ENCODE measurements at places on chromosomes 1 and 21.

DNA sequence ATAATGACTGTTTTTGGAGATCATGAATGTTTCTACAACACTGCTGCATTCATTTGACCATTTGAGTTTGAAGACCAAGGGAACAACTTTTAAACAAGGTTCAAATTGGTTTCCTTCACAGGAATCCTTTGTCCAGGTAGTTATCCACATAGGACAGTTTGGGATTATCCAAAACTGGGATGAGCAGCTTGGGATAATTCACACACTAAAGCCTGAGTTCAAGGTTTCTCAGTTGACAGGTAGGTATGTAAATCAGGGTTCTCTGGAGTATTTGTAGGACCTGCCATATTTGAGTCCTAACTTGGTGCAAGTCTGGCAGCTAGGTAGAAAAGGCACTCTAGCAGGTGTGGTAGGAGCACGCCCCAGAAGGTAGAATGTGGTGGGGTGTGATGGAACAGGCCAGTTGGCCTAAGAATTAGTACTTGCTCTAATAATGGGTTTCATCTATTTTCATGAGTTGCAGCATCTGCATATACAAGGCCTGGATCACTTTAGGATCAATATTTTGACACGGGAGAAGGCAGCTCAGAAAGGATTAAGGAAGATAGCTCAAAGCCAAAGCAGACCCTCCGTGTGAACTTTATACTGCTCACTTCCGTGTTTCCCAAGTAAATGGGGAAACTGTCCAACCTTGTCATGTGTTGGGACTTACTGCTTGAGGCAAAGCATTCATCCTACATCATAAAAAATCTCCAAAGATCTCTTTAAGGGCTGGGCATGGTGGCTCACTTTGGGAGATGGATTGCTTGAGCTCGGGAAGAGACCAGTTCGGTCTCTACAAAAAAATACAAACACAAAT lies 14.1 kb upstream of the RAB42 start:
- no peak for DNase-seq

- no peak for DNase-seq
Observed at GRCh38 chr21:33732038-33732437, 89.7 kb downstream of the ITSN1 start.

- DNase-seq: no peak
Observed at GRCh38 chr1:182968151-182968741, 15.3 kb upstream of the SHCBP1L start.

DNA sequence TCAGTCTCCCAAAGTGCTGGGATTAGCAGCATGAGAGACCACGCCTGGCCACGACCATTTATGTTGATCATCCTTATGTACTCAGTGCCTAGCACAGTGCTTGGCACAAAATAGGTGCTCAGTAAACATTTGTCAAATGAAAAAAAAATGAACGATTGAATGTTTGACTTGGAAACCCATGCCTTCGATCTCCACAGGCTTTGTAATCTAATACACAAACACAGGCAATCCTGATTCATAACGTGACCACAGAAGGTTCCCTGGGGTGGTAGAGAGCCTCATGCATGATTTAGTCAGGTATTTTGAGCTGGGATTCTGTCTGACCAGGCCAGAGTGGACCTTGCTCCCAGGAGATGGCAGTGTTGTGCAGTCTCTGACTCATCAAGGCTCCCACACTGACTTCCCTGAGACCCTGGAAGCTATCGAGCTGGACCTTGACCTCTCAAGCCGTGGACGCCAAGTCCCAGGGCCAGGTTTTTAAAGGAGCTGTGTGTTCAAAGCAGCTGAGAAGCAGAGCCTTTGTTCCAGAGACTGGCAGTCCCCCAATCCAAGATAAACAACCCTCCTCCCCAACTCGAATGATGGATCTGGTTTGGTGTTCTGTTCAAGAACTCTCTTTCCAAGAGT lies 81.1 kb downstream of the PGM1 start:
- no peak for DNase-seq

DNA sequence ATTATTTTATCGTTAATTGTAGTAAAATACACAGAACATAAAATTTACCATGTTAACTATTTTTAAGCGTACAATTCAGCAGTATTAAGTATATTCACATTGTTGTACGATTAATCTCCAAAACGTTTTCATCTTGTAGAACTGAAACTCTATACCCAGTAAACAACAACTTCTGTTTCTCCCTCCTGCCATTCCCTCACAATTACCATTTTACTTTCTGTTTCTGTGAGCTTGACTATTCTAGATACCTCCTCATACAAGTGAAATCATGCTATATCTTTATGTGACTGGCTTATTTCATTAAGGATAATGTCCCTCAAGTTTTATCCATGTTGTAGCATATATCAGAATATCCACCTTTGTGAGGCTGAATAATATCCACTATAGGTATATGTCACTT lies 156.8 kb downstream of the ST6GALNAC3 start:
- DNase-seq: no peak

- no peak for DNase-seq
Observed at GRCh38 chr1:168261390-168261789, 19.3 kb upstream of the TBX19 start.

GRCh38 chr1:25804244-25804963 lies 4.4 kb downstream of the SELENON start:
- DNase-seq: no peak

DNA sequence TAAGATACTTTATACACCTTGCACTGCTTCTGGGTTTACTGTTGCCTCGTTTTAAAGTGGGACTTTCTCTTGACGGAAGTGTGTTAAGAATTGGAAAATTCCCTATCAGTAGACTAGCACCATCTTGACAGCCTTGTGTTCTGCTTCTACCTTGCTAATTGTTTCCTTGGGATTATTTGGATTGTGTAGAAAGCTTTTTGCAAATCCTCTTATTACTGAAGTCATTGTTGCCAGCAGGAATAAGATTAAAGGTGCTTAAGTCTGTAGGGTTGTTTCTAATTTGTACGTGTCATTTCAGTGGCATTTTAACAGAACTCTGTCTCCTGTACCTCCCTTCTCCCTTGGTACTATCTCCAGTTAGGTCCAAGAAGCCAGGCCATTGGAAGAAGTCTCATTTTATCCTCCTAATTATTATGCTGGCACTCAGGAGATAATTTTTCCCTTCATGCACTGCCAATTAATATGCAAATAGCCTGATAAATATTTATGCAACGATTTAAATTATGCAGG lies 107.7 kb downstream of the POU2F1 start:
- no peak for DNase-seq

GRCh38 chr1:43881415-43881814 lies 52.2 kb upstream of the ARTN start:
- DNase-seq: no peak

- no peak for DNase-seq
Observed at GRCh38 chr1:115679141-115679611, 37.4 kb downstream of the VANGL1 start.

GRCh38 chr1:91569411-91570119 lies 68.9 kb downstream of the CDC7 start:
- no peak for DNase-seq

- no peak for DNase-seq
Observed at GRCh38 chr1:154436433-154436832, 31.3 kb downstream of the IL6R start.

DNA sequence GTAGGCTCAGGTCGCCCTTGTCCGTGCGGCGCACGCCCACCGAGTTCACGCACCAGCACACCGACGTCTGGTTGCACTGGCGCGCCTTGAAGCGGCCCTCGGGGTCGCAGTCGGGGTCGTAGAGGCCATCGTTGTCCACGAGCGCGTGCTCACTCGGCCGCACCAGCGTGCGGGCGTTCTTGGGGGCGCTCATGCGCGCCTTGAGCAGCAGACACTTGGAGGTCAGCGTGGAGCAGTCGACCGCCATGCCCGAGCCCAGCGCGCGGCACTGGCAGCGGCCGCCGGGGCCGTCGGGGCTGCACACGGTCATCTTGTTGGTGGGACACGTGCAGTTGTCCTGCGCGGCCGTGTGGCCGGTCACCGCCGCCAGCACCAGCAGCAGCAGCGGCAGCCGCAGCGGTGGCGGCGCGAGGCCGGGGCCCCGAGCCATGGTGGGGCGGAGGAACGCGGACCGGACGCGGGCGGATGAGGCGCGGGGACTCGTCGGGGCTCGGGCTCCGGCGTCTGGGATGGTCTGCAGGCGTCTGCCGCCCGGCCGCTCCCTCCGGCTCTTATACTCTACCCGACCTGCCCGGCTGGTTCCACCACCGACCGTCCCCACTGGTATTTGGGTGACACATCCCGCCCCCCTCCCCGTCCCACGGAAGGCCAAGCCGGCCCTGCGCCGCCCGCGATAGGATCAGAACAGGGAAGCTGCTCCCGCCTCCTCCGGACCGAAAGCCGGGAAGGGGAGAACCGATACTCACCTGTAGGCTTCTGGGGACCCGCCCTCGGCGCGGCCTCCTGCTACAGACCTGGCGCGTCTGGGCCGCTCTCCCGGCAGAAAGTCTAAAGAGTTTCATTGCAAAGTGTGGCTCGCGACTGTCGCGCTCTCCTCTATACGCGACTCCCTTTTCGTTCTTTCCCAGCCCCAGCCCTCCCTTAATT lies at the start of gene TACSTD2:
Gene TACSTD2, minus strand, starts transcription at position 526 of the 927 bp plus-strand sequence. Its CDS starts 96 bp downstream, at position 430.
- DNase-seq: no peak

Data from activated T-helper 1 cell treated with anti-CD3 and anti-CD28 coated beads, Interleukin-2, amount 50 U/mL, for 16 hours (primary cell).